Diencephalon (tissue), 1 donor: ENCODE measurements at places on chromosomes 1 and 21. TPM values are rescaled to one million over a fixed set of nuclear protein-coding genes. Genes with fewer than 3 reads are reported as not detected.

The LCE2A gene
- total RNA-seq: not detected

The JAM2 gene
- 20.8 TPM for total RNA-seq

The PTAFR gene
- total RNA-seq: 3.5 TPM

The LORICRIN gene
- total RNA-seq: 0.69 TPM

The HSD11B1 gene
- total RNA-seq: 0.46 TPM

The DNAJC6 gene
- 220 TPM for total RNA-seq

The MCOLN2 gene
- total RNA-seq: not detected

The ELAPOR1 gene
- total RNA-seq: 13.6 TPM

The SERTAD4 gene
- 26.8 TPM for total RNA-seq
